MG63 (cell line): ENCODE measurements at places on chromosomes 2 and 18.

DNA sequence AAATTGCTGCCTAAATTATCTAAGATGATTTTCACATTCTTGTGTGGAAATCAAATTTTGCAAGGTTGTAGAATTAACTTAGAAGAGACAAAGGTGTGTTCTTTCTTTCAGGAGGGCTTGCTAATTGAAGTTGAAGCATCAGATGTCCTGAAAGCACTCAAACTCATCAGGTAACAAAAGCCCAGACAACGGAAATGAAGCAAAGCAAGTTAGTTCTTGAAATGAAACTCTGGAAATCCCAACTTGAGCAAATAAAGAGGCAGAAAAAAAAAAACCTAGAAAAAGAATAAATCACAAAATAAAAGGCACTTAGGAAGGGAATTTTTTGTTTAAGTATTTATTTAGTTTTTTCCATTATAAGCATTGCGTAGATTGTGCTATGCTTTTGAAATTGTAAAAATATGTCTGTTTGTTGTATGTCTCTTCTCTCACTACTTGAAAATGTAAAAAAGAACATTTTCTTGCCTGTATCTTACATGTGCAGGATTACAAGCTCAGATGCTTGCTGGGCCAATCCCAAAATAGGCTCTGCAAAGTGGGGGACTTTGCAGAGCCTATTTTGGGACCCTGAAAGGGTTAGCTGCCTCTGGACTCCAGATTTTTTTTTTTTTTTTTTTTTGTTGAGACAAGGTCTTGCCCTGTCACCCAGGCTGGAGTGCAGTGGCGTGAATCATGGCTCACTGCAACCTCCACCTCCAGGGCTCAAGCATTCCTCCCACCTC, 46.7 kb downstream of the FAM161A start:
- no peak for DNase-seq

- no peak for DNase-seq
Measured at GRCh38 chr2:88123164-88123974, 4.5 kb downstream of the FABP1 start.

DNA sequence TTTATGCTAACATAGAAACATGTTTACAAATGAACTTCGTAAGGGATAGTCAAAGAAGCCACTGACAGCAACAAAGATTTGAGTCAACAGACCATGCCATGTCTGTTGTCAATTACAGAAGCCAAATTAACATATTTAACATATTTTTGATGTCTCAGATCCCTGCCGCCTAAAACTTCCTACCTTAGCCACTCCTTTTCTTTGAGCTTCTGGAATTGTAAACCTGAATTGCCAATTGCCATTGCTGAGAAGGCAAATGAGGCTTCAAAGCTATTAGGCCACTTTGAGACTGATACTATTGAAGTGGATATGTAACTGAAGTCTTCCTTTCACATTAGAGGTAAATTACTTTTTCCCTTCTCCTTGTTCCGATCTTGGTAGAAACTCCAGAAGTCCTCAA, 66.0 kb upstream of the DSEL start:
- no peak for DNase-seq

GRCh38 chr18:75124991-75125381, 84.0 kb downstream of the PTGR3 start:
- no peak for DNase-seq
